ENCODE measurements at places on chromosomes 16 and 17.

- DNase-seq, result no peak
Measured at GRCh38 chr17:83204230-83204725, 124.9 kb downstream of the METRNL start.

DNA sequence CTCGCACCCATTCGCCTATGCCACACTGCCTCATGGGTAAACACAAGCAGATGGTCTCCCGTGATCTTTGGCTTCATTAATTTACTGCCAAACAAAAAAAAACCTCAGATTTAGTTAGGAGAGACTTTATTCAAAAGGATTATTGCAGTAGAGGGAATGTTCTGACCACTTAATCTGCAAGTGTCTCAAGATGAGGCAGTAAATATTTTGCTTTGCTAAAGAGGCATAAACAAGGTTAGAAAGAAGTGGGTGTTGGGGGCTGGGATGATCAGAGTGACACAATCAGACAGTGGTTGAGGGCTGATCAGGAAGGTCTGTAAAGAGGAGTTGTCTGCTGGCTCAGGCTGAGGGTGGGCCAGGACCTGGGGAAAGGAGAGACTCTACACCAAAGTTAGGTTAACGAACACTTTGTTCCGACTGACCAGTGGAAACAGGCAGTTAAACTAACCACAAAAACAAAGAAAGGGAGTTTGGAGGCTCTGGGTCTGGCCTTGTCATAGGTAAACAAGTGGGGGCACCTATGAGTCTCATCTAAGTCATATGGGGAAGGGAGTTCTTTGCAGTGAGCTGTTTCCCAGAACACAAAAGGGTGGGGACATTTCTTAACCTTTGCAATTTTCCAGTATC lies 28.5 kb downstream of the HSD17B2 start:
- no peak for DNase-seq

DNA sequence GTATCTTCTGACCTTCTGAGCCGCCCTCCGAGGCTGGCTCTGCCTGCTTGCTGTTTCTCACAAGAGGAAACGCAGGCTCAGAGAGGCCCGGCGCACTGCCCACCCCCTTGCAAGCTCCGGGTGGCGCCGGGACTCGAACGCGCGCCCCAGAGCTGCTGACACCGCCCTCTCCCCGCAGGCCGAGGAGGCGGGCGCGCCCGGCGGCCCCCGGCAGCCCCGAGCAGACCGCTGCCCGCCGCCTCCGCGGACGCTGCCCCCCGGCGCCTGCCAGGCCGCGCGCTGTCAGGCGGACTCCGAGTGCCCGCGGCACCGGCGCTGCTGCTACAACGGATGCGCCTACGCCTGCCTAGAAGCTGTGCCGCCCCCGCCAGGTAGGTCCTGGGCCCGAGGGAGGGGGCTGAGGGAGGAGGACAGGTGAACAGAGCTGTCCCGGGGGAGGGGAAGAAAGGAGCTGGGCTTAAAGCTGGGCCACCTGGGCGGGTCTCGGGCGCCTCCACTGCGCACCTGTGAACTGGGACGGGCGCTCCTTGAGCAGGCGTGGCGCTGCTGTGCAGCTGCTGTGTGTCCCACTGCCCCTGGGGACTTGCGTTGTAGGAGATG lies 18.2 kb downstream of the WFDC1 start:
- no peak for DNase-seq

DNA sequence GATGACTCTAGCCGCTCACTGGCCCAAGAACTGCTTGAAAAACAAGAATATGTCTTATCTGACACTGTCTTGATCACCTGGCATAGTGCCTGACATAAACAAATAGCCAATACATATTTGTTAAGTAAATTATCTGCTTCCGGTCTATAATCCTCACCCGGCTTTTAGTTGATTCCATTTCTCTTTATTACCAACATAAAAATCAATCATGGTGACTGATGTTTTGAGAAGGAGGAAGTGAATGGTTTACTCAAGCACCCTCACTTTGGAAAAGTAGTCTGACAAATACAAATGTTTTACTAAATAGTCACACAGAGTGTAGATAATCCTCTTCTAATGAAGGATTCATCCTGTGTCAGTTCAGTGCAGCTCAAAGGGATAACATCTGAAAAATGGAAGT lies 47.0 kb downstream of the SKAP1 start:
- no peak for DNase-seq

GRCh38 chr17:82675476-82676245 lies 22.8 kb downstream of the RAB40B start:
- DNase-seq, result no peak

DNA sequence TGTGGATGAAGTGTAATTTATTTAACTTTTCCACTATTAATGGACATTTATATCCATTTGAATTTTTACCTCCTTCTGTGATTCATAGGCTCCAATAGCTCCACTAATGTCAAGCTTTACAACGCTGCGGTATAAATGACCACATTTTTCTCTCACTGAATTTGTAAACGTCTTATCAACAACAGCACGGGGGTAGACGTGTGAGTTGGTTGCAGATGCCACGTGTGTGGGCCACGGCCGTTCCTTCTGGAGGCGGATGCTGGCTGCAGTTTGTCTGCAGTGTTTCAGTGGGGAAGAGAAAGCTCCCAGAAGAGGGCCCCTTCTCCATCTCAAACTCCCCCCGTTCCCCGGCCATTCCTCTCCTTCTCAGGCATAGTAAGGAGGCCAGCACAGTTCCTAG lies 68.2 kb upstream of the XYLT1 start:
- DNase-seq, result no peak

DNA sequence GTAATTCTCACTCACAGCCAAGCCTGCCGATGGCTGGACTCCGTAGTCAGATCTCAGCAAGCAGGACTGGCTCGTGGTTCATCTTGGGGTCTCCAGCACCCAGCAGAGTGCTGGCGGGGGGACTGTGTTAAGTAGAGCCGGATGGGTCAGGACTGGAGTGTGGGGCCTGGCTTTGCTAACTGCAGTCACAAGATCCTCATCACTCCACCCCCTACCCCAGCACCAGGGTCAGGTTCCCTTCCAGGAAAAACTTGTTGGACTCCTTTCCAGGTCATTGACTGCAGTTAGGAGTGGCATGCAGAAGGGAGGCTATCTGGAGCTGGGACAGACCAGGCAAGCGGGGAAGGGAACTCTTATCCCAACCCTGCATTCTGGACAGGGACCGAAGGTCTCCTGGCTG lies 6.0 kb downstream of the CIITA start:
- DNase-seq, result no peak
